SW 1271 (cell line): ENCODE measurements at places on chromosomes 6 and 20.
A peak's percentile ranks its signal among the peaks of the same experiment; 100 is the strongest.

GRCh38 chr6:44263354-44264100, 1.8 kb downstream of the NFKBIE start:
- peak; percentile 35 for DNase-seq

DNA sequence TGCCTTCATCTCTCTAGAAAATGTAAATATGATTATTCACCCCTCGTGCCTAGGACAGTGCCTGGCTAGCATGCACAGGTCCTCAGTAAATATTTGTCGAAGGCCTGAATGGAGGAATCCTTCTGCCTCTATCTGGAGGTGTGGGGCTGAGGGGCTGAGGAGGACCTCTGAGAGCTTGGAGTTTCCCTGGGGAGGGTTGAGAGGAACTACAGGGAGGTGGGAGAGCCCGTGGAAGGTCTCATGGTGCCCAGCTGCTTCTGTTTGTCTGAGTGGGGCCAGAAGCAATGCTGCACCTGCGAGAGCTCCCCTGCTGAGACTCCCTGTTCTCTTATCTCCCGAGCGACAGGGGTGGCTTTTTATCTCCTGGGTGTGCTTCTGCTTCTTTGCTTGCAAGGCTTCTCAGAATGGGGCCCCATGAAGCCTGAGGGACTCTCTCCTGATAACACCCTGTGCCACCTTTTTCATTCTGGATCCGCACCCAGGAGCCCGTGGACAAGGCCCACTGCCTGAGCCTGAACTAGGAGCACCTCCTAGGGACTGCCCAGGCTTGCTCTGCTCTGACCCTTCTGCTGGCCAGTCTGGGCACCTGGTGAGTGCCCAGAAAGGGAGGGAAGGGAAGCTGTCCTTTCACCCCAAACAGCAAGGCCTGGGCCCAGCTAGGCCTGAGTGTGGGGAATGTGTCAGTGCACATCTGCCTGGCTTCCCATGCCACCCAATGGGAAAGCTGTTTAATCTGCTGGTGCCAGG, 2.4 kb downstream of the SLC29A1 start:
- no peak for DNase-seq

- no peak for DNase-seq
Observed at GRCh38 chr20:40980106-40980827, 48.4 kb upstream of the TOP1 start.

DNA sequence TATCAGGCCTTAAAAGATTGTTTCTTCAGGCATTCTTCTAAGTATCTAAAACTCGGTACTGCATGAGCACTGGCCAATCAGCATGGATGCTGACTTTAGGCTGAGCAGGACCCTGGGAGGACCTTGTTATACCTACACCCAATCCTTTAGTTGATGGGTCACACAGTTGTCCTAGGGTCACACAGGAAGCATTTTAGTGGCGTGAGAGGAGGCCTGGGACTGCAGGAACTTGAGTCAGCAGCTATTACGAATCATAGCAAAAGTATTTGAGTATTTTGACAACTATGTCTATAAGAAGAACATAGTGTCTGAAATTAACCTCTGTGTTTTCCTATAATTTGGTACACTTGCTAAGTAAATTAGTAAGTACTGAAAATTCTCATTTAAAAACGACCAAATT, 741.4 kb downstream of the HACE1 start:
- peak; percentile 56 for DNase-seq

DNA sequence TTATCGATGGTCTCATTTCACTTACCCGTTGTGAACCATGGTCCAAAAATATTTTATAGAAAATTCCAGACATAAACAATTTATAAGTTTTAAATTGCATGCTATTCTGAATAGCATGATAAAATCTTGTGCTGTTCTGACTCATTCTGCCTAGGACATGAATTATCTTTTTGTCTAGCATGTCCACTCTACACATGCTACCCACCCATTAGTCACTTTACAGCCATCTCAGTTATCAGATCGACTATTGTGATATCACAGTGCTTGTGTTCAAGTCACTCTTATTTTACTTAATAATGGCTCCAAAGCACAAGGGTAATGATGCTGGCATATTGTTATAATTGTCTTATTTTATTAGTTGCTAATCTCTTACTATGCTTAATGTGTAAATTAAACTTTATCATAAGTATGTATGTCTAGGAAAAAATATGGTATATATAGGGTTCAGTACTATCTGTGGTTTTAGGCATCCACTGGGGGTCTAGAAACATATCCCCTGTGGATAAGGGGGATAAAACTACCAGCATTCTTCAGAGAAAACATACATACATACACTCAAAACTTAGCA, 252.0 kb upstream of the HTR1E start:
- DNase-seq, result no peak

DNA sequence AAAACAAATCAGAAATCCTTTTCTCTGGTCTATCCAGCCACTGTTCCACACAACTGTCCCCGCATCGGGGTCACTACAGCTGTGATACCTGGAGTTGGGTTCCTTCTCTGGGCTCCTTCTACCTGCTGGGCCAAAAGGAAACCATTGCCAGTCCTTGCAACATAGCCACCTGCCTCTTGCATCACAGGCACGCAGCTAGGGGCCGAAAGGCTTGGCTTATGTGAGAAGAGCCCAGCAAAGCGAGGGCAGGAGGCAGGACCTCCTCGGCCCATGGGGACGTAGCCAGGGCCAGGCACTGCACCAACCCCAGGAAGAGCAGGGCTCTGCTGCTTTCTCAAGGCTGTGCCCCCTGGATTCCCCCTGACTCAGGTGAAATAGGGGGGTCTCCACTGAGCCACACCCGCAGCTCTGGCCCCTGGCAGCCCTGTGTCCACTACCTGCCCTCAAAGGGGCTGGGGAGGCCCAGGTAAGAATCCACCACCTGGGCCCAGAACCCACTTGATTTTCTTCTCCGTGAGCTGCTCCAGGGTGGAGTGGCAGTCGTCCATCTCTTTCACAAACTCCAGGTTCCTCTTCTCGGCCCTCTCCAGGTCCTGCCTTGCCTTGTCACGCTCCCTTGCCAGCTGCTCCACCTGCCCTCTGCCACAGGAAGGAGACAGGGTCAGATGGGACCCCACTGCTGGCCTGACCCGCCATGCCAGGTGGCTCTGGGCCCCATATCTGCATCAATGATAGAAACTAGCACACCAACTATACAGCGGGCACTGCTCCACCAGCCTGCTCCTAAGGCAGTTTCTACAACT, 88.9 kb downstream of the GINS1 start:
- no peak for DNase-seq
